HFF-Myc (cell line): ENCODE measurements at places on chromosomes 12 and 14.

DNA sequence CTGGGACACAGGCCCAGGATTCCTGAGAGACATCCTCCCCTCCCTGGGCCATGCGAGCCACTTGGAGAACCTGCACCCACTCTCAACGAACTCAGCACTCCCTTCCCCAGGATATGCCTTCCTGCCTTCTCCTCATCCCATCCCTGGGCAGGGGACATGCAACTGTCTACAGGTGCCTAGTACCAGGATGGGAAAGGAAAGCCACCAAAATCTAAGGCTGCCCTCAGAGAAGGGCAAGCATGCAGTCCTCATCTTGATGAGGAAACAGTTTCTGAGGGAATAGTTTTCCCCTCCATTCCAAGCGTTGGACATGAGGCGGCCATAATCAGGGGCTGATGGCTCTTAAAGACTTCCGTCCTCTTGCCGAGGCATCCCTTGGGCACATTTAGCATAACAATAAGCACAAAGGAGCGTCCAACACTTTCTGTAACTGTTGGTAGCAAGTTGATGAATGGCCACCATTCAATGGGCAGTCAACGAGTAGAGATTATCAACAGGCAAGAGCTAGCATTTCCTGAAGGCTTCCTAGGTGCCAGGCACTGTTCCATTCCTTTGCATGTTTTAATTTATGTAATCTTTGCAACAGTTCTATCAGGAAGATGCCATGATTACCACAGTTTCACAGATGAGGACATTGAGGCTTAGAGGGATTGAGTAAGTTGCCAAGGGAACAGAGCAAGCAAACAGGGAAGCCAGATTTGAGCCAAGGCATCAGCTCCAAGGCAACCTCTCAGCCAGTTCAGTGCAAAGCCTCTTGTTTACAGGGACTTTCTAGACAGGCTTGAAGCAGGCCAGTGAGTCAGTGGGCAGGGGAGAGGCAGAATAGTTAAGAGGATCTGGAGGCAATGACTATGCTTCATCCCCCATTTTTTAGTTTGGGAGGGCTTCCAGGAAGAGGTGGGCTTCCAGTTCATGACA is 105.1 kb downstream of the SINHCAF start:
- no peak for DNase-seq

DNA sequence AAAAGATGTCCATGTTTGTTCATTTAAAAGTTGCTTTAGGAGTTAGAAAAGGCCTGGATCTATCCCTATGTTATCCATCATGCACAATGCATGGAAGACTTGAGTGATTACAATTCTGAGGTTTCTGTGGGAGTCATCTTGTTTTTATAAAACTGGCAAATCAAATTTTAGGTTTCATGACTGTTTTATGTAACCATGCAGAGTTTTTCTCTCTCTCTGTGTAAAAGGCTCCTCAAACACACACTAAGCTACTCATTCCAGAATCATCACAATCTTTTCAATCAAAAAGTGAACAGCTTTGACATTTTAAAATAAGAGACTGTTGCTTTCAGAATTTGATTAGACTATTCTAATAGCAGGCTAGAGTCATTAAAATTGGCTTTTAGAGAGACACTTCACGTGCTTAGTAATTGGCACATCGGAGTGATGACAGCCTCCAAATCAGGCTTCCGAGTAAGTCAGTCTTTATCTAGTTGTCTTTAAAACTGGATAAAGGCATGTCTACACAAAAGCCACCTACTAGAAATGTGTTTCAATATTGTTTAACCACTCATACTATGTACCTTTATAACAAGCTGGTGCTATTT is 31.9 kb downstream of the PRICKLE1 start:
- DNase-seq = no peak

- no peak for DNase-seq
Measured at GRCh38 chr12:52699960-52700359, 3.4 kb downstream of the KRT77 start.

- DNase-seq = no peak
Measured at GRCh38 chr14:40487824-40488223, 1055.6 kb upstream of the FBXO33 start.

DNA sequence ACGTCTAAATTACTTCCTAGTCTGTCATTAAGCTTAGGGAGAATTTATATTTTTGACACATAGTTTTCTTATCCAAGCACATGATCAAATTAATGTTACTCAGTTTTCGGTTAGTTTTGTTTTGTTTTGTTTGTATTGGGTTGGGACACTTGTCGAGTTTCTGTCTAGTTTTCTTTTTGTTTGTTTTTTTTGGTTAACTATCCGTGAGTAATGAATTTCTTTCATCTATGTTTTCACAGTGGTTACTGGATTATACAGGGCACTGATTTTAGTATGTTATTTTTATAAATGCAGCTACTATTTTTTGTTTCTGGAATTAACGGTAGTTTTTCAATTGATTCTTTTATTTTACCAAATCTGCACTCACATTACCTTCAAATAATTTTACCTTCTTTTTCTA is 2.7 kb downstream of the KLRF1 start:
- DNase-seq = no peak

DNA sequence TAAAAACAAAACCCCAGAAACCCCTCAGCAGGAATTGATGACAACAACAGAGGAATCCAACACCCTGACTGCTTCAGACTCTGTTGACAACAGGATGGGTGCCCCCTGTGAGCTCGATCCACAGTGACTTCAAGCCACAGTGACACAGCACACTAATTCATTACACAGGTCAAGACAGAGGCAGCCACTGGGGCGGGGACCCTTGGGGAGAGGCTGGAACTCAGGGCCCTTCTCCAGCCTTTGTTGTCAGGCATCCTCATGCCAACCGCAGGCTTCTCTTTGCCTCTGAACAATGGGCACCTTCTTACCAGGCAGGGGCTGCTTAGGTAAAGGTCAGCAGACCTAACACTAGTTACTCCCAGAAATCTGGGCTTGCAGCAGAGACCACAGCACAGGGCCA is 37.6 kb downstream of the ACADS start:
- DNase-seq = no peak

DNA sequence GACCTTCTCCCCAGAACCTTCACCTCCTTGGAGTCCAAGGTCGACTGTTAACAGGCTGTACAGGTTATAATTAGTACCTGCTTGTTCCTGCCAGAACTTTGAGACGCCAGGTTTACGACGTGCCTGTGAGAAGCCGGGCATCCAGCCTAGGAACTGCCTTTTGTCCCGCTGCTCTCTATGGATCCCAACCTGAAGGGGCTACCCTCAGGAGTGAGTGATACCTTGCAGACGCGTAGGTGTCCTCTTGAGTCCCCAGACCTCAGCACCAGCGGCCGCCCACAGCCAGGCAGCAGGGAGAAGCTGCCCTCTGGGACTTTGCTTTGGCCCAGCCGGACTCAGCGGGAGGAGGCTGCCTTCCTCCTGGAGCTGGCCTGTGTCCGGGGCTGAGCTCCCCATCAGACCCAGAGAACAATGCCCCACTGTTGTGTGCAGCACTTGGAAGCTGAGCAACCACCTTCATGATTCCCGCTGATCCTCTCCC is 16.2 kb downstream of the SYNE3 start:
- no peak for DNase-seq

GRCh38 chr12:102964872-102965271 is 7.4 kb downstream of the ASCL1 start:
- DNase-seq = no peak

GRCh38 chr12:8584004-8584403 is 28.7 kb downstream of the AICDA start:
- no peak for DNase-seq

GRCh38 chr12:123237646-123238329 is 4.6 kb downstream of the MTRFR start:
- DNase-seq = no peak

DNA sequence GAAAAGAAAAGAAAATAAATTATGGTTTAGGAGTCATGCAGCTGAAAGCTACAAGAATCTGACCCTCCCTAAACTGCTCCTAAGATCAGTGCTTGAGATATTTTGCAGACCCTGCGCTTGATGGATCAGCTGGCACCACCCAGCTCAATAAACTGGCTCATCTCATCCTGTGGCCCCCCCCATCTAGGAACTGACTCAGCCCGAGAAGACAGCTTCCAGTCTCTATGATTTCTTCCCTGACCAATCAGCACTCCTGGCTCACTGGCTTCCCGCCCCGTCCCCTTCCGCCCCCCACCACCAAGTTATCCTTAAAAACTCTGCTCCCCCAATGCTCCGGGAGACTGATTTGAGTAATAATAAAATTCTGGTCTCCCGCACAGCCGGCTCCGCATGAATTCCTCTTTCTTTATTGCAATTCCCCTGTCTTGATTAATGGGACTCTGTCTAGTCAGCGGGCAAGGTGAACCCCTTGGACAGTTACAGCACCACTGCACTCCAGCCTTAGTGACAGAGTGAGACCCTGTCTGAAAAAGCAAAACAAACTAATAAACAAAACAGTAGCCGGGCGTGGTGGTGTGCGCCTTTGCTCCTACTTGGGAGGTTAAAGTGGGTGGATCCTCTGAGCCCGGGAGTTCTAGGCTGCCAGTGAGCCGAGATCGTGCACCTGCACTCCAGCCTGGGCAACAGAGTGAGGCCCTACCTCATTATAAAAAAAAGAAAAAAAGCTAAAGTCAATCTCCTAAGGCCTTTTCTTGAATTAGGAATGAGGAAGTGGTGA is 24.5 kb upstream of the SPTLC2 start:
- no peak for DNase-seq

- DNase-seq = no peak
Measured at GRCh38 chr12:123498126-123498825, 35.2 kb downstream of the RILPL1 start.

GRCh38 chr14:36989806-36990205 is 182.6 kb downstream of the SLC25A21 start:
- no peak for DNase-seq

GRCh38 chr12:27778206-27778605 is 1.8 kb upstream of the KLHL42 start:
- no peak for DNase-seq

GRCh38 chr12:116651089-116651488 is 86.8 kb downstream of the SPRING1 start:
- DNase-seq = no peak

DNA sequence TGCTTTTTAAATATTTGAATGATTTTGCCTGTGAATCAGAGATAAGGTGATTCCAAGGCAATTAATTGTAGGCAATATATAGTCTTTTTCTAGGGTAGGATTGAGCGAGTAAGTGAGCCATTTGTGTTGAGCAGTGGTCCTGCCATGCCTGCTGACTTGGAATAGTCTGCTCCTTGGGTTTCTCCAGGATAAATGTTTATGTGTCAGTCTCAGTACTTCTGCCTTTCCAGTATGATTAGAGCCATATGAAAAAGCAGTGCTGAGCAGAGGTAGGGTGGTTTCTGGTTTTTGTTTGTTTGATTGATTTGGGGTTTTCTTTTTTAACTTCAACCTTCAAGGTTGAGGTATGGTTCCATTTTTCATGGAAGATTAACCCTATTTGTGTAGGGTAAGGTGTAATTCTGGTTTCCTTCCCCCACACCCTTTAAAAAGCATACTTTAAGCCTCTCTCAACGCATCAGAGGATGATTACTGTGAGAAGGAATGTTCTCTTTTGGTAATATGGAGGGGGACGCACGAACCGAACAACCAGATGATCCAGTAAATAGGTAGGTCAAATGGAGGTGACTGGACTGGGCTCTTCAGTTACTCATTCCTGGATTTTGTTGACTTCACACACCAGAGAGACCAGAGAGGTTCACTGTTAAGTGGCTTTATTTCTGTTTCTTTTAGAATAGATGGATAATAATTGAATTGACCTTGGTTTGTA is 22.7 kb downstream of the FRMD6 start:
- DNase-seq = no peak

GRCh38 chr12:95248604-95249360 is 31.2 kb downstream of the VEZT start:
- DNase-seq = peak; percentile 44

GRCh38 chr14:99853206-99853605 is 60.0 kb downstream of the EML1 start:
- no peak for DNase-seq

- DNase-seq = peak; percentile 14
Measured at GRCh38 chr14:94598816-94599655, 13.2 kb upstream of the SERPINA3 start.

DNA sequence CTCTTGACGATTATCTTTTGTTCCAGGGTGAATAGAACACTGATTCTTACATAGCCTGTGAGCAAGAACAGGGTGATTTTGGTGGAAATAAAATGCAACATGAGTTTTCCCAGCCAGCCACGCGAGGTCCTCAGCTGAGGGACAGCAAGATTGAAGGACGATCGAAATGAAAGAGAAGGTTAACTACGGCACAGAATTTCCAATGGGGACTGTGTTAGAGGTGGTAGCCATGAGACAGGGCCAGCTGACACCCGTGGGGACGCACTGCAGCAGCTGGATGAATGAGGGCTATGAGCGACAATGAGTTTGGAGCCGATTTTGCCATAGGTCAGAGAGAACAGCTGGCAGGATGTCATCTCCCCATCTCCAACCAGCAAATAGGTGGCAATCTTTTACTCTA is 243.4 kb upstream of the PELI2 start:
- no peak for DNase-seq

GRCh38 chr14:42222924-42223471 is 616.3 kb downstream of the LRFN5 start:
- peak; percentile 58 for DNase-seq

DNA sequence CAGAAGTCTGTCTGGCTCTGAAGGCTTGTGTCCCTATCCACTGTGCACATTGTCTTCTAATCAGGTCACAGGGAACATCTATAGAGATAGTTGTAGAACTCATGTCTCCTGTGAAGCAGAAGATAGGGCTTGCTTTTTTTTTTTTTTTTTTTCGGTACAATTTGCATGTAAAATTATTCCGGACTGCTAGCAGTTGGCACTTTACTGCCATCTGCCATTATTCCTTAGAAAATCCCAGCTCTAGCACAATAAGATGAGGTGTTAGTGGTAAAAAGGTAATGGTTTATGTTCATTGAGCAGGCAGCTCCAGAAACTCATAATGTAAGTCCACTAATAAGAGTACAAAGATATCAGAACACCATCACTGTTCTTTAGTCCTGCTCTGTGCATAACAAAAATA is 8.7 kb downstream of the MYRFL start:
- no peak for DNase-seq

DNA sequence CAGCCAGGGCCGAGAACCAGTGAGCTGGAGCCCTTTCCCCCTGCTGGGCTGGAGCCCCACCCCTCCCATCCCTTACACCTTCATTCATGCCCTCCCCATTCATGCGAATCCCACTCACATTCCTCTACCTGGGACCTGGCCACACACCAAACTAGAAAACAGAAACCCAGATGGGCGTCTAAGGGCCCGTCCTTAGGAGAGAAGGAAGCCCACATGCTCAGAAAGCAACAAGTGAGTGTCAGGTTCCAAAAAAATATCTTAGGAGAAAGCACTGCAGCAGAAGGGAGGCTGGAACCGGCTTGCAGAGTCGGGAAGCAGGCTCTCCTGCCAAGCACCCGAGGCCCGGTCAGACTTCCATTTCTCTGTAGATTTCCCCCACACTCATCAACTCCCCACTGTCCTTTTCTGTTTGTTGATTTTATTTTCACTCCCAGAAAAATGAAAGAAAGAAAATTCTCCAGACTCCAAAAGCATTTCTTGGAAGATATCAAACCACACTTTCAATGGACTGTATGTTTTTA is 13.6 kb downstream of the BCL11B start:
- DNase-seq = no peak

- DNase-seq = no peak
Measured at GRCh38 chr12:80143537-80143936, 44.2 kb downstream of the OTOGL start.

- no peak for DNase-seq
Measured at GRCh38 chr12:51270067-51270950, at the start of gene SMAGP. Gene SMAGP (minus strand): TSS chr12:51270415. CDS start chr12:51269278, 1,137 bp downstream.
